Activated CD4-positive, CD25-positive, alpha-beta regulatory T cell (primary cell): ENCODE measurements at places on chromosomes 4 and X.

GRCh38 chr4:157363360-157363759, 142.8 kb downstream of the GRIA2 start:
- no peak for DNase-seq

DNA sequence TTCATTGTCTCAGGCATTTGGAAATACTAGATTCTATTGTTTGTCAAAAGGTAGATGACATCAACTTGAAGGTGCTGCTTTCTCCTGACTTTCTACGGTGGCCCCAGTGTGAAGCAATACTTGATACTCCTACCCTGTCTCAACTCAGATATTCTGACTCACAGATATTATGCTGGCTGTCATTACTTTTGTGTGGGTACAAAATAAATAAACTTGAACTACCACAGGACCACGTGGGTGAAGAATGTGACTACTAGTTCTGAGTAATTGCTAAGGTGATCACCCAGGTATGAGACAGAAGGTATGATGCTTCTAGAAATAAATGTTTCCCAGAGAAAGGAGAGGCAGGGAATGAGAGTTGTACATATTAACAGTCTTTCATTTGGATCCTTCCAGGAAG, 275.3 kb upstream of the SPOCK3 start:
- DNase-seq = no peak

DNA sequence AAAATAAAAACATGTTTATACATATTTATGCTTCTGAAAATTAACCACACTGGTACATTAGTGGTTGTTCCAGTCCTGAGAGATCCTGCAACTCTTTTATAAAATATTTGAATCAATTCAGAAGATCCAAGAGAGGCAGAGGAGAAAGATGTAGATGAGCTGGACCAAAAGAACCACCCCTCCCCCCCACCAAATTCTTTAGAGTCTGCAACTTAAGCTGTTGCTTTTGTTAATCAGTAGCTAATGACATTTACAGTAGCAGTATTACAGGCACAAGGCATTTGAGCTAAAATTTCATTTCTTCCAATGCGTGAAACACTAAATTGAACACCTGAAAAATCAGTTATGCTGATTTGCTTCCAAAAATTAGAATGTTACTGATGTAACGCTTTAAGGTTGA, 61.5 kb downstream of the PDK3 start:
- DNase-seq = no peak

DNA sequence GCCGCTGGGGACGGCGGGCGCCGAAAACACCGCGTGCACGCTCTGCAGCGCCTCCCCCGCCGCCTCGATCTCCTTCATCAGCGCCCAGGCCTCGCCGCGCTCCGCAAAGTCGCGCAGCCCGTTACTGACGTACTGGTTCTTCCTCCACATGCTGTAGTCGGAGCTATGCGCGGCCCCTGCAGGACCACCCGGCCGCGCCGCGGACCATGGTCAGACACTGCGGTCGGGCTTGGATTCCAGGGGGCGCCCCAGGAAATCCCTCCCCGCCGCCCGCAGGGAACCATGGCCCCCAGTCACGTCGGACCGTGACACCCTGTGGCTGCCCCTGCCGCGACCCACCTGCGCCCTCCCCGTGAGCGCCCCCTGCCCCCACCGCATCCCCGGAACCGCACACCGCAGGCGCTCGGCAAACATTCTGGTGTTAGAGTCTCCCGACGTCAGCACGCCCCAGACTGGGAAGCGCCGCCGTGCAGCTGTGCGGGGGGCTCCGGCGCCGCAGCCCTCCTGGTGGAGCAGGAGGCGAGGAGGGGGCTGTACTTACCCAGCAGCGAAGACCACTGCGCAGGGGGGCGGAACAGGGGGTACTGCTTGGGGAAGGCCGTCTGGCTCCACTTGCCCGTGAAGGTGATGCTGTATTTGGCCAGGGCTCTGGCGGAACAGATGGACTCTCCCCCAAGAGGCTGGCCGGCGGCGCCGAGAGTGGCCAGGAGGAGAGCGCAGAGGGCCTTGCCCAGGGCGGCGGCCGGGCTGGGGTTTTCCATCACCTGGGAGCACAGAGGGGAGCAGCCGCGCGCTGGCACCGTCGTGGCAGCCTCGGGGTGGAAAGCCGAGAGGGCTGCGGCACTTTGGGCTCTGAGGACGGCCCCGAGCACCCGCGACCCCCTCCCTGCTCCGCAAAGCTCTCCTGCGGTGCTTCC, 814 bp downstream of the SPON2 start:
- DNase-seq = no peak

DNA sequence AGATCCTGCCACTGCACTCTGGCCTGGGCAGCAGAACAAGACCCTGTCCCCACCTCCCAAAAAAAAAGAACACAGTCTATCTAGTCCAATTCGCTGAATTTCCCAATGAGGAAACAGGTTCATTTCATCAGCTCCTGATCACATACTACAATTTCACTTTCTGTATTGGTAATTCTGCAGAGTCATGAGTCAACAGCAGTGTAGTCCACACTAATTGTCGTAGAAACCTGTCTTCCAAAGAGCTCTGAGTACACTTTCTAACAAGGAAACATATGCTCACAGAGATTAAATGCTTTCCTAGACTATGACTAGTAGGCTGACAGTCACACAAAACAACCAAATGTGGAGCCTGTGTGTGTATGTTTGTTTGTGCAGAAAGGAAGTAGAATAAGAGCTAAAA, 91.9 kb downstream of the GPC4 start:
- DNase-seq = no peak

GRCh38 chr4:184343502-184344177, 126.0 kb upstream of the ENPP6 start:
- no peak for DNase-seq
